GM06990 (cell line): ENCODE measurements at places on chromosomes 4 and X.

- DNase-seq: no peak
Observed at GRCh38 chrX:38363046-38363445, 10.6 kb downstream of the OTC start.

DNA sequence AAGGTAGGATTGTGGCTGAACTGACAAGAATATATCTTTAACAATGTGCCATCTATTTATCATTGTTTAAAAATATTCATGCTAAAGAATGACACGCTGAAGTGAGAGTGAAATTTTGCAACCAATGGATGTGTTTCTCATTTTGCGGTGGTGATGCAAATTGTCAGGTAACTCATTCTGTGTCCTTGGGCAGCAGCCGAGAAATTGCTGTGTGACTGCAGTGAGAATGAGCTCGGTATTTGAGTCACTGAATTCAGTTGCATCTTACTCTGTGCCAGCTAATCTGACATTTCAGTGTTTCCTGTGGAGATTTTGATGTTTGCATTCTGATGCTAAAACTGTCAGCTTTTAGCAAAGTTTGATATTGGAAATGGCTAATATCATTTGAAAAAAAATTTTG, 28.1 kb downstream of the MCUB start:
- peak; percentile 34 for DNase-seq

- no peak for DNase-seq
Observed at GRCh38 chr4:39446483-39446841, 12.3 kb downstream of the RPL9 start.

DNA sequence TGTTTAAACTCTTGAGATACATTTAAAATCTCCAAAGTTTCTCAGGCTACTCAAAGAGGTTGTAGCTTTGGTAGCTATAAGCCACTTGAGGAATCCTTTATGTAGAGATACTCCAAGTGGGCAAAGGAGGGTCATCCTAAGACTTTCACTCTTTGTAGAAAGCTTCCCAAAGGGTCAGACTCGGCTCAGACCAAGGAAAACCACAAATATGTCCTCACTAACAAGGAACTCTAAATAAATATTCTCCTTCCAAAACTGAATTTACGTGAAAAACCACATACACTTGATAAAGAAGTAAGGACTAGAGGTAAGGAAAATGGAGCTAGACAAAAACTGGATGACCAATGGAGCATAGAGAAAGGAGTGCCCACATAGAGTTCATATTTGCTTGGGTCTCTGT, 41.7 kb upstream of the DDX60 start:
- no peak for DNase-seq

DNA sequence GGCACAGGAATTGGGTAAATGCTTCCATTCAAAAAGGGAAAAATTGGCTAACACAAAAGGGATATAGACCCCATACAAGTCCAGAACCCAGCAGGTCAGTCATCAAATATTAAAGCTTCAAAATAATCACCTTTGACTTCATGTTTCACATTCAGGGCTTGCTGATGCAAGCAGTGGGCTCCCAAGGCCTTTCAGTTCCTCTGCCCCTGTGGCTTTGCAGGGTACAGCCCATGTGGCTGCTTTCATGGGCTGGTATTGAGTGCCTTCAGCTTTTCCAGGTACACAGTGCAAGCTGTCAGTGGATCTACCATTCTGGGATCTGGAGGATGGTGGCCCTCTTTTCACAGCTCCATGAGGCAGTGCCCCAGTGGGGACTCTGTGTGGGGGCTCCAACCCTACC, 253.0 kb downstream of the TECRL start:
- DNase-seq: no peak

DNA sequence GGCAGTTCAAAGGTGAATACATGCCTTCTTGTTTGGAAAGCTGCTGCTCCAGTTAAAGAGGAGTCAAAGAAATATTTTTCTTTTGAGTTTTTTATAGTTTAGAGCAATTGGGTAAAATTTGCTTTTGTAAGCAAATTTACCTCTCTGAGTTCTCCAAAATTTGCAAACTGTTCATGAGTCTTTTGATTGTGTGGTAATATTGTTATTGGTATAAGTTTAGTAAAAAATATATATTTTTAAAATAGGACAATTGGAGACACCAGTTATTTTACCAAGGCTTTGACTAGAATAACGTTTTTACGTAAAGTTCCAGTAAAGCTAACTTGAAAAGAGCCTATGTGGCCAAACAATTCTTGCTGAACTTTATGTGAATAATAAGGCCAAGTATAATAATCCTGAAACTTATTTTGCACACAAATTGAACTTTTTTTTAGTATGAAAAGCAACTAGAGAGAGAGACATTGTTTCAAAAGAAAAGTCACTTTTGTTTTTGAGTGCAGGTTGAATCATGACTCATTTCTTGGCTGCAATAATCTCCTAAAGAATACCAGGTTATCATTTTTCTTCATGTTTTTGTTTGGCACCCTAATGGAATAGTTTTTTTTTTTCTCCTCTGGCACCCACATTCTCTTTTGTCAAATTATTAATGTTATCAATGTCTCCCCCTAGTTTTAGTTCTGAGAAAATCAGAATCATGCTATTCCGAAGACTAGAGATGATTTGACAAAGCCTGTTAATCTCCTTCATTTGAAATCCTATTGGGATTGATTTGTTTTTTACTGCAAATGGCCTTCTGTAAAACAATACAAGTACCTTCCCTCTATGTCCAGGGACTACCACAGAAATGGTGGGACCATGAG, 57.1 kb downstream of the UGT2B10 start:
- DNase-seq: no peak

GRCh38 chr4:10353110-10353509, 104.1 kb downstream of the ZNF518B start:
- no peak for DNase-seq

DNA sequence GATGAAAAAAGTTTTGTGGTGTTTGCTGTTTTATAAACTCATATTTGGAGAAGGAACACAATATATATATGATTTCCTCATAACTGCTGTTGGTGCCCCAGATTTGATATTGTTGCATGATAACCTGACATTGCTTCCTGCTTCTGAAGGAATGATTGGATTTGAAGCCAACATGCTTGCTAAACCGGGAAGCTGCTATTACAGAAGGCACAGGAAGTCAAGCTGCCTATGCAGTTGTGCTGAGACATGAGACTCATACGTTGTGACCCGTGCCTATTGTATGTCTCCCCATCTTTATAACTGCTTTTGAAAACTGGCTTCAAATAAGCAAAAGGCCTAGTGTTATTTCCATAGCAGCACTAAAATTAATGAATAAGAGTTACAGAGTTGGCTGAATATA, 32.9 kb downstream of the GAB1 start:
- no peak for DNase-seq

DNA sequence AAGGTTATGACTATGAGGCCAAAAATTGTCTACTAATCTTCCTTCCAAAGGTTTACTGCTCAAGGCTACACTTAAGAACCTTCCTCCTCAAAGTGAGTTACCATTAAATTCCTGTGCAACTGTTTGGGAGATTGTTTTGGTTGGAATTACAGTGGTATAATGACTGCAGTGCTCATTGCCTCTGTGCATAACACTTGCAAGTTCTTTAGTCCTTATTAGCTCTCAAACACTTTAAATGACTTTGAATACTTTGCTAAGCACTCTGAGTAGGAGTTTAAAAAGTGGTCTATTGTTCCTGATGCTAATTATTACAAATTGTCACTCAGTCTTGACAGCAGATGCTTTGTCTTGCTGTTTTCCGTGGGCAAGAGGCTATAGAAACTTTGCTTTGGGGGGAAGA, 422.8 kb upstream of the PABPC4L start:
- DNase-seq: no peak

DNA sequence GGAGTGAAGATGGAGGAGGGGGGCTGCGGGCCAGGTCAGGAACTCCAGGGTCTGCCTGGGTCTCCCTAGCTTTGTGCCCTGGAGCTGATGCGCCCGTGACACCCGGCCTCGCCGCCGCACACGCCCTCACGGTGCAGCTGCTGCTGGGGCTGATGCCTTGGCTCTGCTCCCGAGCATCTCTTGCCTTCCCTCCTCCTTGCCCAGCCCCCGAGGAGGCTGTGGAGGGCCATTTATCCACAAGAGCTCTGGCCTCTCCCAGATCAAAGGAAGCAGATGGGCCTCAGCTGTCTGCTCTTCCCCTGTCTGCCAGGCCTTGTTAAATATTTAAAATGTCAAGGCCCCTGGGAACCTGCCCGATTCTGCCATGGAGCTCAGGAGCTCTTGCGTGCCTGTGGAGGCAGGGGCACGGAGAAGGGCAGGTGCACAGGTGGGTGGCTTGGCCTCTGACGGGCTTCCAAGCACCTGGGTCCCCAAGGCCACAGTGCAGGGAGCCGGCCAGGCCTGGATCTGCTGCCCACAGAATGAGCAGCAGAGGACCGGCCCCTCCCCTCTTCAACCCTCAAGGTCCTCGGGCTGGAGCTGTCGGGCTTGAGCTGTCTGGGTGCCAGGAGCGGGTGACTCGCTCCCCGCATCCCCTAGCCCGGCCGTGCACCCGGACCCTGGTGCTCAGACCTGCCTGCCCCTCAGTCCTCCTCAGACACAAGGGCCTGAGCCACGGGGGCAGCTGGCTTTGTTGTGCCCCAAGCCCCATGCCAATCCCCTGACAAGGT, 20.3 kb downstream of the ATP2B3 start:
- no peak for DNase-seq

GRCh38 chr4:153269218-153269990, 65.2 kb downstream of the TRIM2 start:
- no peak for DNase-seq

GRCh38 chrX:33041141-33041540, 170.2 kb downstream of the DMD start:
- DNase-seq: no peak

DNA sequence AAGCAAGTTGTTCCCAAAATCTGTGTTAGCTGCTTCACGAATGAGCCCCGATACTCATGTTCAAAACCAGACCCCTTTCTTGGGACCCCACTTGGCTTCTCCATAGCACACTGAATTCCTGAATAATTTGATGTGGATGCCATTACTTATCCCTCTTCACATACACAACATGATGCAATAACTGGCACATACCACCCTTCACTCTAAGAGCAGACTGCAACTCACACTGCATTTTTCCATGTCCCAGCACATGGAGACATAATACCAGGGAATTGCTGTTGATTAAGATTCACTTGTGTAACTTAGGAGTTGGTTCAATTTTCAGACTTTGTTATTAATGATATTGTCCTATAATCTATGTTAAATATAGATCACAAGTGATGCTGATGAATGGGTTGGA, 213.4 kb downstream of the MAML3 start:
- DNase-seq: no peak

GRCh38 chr4:185672151-185672550, 136.8 kb upstream of the PDLIM3 start:
- DNase-seq: no peak

GRCh38 chrX:41837270-41837944, 85.9 kb downstream of the CASK start:
- no peak for DNase-seq

- DNase-seq: peak; percentile 66
Observed at GRCh38 chr4:81030981-81031791, 678 bp downstream of the BMP3 start.

DNA sequence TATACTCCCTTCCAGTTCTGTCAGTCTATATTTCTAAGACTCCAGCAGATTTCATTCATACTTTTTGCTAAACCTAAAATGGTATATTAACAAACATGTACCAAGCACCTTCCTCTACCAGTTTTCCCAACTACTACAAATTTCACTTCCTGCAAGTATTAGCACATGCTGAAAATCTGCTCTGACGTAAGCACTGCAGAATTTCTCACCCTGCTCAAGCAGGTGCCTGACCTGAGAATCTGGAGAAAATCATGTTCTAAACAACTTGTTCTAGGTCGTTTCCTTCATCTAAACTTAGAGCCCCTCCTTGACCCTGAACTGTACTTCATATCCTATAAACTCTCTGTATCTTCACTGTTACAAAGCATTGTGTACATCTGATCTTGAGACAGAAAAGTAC, 380.7 kb upstream of the NOCT start:
- DNase-seq: no peak

DNA sequence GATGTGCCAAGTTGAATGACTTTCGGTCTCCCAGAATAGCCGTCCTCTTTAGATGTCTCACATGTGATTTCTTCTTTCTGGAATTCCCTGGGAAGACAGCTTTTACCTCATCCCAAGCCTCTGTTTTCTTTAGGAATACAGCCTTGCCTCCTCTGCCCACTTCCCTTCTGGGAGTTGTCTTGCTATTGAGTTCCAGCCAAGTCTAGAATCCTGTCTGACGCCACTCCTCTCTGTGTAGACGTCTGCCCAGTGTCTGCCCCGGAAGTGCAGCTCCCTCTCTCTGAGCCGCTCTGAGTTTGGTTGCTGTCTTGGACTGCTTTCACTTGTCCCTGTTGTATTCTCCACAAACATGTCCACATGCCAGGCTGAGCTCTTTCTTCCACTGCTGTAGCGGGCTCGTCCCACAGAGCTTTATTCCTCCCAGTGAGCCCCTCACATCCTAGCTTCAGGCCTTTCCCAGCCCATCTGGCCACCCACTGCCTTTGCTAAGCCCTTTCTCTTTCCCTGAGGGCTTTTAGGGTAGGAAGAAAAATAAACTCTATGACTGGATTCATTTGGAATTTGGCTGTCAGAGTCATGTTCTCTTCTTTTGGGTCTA, 9.0 kb upstream of the IGFBP7 start:
- DNase-seq: no peak
